ENCODE measurements at places on chromosomes 6 and 20.
A peak's percentile ranks its signal among the peaks of the same experiment; 100 is the strongest.

GRCh38 chr6:148177589-148178233 lies 164.9 kb upstream of the SASH1 start:
- DNase-seq: peak; percentile 34

GRCh38 chr6:37693079-37693478 lies 4.6 kb downstream of the MDGA1 start:
- no peak for DNase-seq

- no peak for DNase-seq
Observed at GRCh38 chr20:55615818-55616217, 389.5 kb downstream of the CBLN4 start.

DNA sequence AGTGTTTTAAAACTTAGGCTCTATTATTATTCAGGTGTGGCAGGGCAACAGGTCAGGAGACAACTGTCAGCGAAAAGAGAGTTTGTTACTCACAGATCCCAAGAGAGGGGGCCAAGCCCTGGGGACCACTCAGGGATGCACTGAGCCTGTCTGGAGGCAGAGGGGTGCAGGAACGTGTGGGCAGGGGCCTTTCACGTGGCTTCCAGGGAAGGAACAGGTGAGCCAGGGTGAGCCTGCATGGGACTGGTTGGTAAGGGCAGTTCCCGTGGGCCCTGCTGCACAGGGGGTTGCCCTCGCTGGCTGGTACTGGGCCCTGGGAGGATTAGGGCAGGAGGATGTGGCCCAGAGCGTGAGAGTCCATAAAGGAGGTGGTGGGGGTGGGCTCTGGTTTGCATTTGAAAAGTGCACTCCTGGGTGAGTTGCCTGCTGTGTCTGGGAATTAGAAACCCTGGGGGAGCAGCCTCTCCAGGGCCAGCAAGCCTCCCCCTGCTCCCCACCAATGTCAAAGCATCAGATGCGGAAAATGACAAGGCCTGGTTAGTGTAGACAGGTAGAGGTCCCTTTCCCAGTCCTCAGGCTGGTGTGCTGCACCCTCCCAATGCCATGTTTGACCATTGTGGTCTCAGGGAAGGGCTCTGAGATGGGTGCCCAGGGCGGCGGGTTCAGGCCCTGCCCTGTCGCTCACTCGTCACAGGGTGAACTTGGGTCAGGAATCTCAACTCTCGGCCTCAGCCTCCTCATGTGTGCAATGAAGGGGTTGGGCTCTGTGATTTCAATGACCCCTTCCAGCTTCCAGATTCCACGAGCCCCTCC lies 127.4 kb upstream of the RPS6KA2 start:
- DNase-seq: no peak

DNA sequence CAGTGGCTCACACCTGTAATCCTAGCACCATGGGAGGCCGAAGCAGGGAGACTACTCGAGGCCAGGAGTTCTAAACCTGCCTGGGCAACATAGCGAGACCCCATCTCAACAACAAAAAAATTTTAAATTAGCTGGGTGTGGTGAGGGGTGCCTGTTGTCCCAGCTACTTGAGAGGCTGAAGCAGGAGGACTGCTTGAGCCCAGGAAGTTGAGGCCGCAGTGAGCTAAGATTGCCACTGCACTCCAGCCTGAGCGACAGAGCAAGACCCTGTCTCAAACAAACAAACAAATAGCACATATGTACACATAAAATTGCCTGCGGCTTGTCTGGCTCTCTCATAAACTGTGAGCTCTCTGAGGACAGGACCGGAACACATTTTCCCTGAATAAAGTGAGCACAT lies 106.3 kb downstream of the BANF2 start:
- no peak for DNase-seq

All from fibroblast of skin of left quadriceps (primary cell).